ENCODE measurements at places on chromosomes 5 and 9.

- DNase-seq, result no peak
Measured at GRCh38 chr9:24382566-24382965, 163.1 kb downstream of the IZUMO3 start.

DNA sequence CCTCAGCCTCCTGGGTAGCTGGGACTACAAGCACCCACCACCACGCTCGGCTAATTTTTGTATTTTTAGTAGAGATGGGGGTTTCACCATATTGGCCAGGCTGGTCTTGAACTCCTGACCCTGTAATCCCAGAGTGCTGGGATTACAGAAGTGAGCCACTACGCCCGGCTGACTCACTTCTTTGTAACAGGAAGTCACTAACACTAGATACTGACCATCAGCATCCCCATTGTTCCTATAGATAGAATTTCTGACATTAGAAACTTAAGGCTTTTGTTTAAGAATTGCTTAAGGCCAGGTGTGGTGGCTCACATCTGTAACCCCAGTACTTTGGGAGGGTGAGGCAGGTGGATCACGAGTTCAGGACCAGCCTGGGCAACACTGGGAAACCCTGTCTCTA, 42.2 kb downstream of the LEAP2 start:
- DNase-seq, result peak; percentile 53

DNA sequence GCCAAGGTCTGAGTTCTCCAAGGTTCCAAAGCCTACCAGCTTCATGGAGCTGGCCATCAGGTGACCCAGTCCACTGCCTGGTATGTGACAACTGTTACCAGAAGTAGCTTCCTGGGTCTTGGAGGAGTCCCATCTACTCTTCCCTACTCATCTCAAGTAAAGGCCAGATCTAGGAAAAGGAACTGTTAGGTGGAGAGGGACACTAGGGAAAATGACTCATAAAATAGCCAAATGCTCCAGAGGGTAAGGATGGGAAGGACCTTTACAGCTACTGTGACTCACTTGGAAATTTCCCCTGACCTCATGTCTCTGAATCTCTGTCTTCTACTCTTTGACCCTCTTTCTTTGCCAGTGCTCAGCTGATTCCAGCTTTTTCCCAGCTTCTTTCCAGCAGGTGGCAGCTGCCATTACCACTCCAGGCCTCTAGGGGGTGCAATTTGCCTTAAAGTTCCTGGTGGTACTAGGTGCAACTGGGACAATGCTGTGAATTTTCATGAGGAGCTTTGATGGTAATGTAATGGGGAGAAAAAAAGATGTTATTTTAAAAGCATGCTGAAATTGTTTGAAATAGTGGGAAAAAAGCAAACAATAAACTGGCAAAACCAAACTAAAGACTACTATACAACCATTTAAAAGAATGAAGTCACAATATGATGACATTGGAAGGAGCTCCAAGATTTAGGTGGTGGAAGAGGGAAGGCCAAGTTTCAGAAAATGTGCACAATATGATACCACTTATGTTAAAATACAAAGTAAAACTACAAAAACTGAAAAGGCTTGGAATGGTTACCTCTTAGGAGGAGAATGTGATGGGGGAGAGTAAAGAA, 27.1 kb upstream of the MYORG start:
- peak; percentile 69 for DNase-seq

DNA sequence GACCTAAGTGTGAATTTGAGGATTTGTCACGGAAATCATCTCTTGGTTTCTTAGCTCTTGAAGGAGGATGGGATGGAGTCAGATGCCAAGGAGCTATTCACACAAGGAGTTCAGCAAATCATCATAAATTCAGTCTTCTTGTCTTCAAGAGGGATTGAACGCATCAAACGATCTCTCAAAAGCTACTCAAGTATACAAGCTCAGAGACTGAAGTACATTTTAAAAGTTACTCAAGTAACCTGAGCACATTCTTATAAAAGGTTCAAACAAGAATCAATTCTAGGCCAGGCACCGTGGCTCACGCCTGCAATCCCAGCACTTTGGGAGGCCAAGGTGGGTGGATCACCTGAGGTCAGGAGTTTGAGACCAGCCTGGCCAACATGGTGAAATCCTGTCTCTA, 21.1 kb upstream of the GOLPH3 start:
- DNase-seq, result no peak

DNA sequence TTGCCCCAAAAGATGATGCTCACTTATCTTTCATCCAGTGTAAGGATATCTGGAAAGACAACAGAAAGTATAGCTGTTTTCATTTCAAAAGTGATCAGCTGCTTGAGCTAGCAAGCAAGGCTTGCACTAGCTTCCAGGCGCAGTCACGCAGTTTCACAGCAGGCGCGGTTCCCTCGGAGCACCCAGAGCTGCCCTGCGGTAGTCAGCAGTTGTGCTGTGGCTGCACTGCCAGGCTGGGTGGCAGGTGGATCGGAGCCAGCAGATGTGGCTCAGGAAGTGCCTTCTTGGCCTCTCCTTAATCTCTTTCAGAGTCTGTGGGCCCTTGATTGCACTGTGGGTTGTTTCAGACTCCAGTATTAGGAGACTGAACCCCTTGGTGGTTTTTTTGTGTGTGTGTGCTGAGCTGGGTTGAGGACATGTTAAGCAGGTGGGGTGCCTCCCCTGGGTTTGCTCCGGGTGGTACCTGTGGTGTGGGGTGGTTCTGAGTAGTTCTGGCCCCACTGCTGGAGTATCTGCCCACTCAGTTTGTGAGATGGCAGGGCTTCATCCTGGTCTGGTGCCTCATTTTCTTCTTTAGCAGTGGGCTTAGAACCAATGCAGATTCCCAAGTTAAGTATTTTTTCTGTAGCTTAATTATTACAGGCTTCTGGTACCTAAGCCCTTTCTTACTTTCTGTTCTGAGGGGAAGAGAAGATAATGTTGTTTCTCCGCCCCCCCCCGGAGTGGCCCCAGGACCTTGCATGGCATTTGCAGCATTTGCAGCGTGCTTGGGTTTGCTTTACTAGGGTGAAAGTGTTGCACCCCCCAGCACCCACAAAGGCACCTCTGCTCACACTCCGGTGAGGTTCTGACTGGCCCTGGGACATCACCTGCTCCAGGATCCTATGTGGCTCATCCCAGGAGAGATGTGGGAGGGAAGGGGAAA, 16.4 kb downstream of the TENT4A start:
- DNase-seq, result no peak

- no peak for DNase-seq
Measured at GRCh38 chr9:106583751-106584150, 279.2 kb upstream of the ZNF462 start.

- no peak for DNase-seq
Measured at GRCh38 chr5:91407204-91407603, 24.1 kb upstream of the ARRDC3 start.

GRCh38 chr9:124322618-124323432, 65.1 kb downstream of the NEK6 start:
- DNase-seq, result peak; percentile 43

GRCh38 chr5:117494188-117494587, 919.6 kb upstream of the SEMA6A start:
- DNase-seq, result no peak

DNA sequence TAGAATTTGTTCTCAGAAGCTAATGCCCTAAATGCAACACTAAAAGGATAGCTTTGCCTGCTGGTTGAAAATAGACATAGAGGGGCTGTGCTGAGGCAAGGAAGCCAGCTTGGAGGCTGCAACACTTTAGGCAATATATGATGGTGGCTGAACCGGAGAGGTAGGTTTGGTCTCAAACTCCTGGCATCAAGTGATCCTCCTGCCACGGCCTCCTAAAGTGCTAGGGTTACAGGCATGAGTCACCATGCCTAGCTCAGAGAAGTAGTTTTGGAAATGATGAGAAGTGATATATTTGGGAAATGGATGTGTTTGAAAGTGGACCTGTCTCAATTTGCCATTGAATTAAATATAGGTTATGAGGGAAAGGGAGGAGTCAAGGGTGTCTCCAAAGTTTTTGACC, 10.0 kb downstream of the DUSP1 start:
- no peak for DNase-seq

GRCh38 chr5:179187229-179187678, 127.1 kb downstream of the ZNF354C start:
- DNase-seq, result no peak

DNA sequence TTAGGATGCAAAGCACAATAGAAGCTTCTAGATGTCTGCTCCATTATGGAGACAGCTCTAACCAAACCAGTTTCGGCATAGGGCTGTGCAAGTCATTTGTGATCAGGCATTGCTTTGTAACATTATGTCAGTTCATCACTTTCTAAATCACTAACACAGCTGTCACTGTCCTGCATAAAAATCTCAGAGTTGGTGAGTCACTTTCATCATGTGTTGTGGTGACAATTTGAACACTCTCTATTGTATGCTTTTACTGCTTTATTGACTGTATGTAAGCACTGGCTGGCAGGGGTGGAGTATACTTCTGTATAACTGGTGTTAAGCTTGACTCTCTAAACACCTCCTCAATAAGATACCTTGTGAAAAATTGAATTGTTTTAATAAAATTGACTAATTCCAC, 77.9 kb downstream of the SLCO4C1 start:
- no peak for DNase-seq

DNA sequence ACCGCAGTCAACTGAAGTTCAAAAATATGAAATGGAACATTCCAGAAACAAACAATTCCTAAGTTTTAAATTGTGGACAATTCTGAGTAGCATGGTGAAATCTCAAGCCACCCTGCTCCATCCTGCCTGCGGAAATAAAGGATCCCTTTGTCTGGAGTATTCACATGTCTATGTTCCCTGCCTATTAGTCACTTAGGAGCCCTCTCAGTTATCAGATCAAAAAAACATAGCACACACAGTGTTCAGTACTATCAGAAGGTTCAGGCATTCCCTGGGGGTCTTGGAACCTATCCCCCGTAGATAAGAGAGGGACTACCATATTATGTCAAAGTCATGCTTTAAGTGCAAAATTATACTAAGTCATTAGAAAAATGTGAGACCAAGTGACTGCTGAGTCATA, 300.8 kb downstream of the SEMA5A start:
- DNase-seq, result no peak

- no peak for DNase-seq
Measured at GRCh38 chr9:130487500-130487899, 42.7 kb downstream of the ASS1 start.

- DNase-seq, result no peak
Measured at GRCh38 chr5:2741956-2742355, 9.5 kb downstream of the IRX2 start.

DNA sequence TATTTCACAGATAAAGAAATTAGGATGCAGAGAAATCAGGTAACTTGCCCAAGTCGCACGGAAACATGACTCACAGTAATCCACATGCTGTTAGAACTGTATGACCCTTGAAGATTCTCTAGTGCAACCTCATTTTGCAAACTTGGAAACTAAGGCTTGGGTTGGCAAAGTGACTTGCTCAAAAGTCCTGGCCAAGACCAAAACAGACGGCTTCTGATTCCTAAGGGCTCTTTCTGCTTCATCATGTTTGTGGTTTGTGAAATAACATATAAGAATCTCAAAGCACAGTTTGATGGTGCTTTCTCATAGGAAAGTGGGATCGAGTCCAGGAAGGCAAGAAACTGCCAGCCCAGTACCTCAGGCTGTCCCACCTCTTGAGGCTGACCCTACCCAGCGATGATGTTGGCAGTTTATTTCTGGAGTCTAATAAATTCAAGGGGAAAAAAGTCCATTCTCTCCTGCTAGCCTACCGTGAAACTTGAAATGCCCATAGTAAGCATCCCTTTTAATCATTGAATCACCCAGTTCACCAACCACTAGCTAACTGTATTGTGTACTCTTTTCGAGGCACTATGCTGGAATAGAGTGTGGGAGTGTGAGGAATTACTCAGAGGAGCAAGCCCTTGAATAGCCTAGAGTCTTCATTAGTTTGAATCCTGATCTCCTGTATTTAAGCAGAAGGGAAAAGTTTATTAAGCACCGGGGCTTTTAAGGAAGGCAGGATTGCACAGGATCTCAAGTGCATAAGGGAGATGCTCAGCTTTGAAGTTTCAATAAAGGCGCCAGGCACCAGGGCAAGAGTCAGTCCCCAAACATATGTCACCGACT, 14.1 kb downstream of the CAPSL start:
- no peak for DNase-seq

DNA sequence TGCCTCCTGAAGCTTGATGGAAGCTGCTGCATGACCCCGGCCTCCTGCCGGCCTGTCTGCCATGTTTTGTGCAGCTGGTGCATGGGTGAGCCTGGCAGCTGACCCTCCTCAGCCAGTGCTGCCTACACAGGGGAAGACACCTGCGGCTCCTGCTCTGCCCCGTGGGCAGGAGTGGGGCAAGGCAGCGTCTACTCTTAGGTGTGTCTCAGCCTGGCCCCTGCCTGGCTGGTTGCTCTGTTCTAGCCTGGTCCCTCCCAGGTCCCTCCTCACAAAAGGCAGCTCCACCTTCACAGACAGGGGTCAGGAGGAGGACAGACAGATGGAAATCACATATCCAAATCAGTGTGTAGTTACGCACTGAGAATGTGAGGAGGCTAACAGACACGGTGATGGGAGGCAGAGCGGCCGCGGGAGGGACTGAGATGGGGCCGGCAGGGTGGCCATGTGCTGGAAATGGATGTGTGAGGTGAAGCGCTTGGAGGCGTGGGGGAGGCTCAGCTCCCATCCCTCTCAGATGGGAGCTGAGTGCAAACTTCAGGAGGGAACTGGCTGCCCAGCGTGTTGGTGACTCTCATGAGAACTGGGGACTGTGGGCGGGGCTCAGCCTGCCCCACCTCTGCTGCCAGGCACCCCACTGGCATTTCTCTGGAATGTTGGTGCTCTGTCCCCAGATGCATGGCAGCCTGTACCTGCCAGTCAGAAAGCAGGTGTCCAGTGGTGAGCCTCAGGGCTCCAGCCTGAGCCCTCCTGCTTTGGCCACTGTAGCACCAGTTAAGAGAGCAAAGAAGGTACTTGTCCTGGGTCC, 43.4 kb downstream of the PPARGC1B start:
- no peak for DNase-seq

GRCh38 chr5:139474890-139475791, 4.3 kb downstream of the SMIM33 start:
- DNase-seq, result peak; percentile 42

DNA sequence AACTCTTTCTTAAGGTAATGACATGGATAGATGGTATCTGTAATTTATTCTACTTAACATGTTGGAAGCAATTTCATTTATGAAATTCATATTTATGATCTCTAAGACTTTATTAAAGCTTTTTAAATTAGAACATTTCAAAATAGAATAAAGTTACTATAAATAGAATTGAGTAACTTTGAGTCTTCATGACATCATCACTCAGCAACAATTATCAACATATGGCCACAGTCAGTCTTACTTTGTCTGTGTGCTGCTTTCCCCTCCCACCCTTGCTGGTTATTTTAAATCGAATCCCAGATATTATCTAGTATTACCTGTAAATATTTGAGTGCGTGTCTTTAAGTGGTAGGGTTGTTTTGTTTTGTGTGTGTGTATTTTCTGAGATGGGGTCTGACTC, 65.2 kb downstream of the IPO11 start:
- no peak for DNase-seq

DNA sequence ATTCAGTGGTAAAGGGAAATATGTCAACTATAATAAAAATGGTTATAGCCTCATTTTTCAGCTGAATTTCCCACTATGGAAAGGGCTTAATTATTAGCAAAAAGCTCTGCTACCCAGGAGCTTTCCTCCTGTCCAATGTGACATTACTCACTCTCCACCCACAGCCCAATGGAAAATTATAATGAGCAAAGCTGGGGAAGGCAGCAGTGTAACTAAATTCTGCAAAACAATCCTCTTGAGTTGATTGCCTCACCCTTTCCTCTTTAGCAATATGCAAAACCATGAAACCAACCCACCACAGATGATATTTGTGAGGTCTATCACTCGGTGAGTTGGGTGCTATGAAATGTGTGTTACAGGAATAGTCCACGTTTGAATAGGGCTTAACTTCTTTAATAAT, 14.0 kb upstream of the PLPPR1 start:
- DNase-seq, result no peak

GRCh38 chr5:153799466-153799865, 239.2 kb downstream of the FAM114A2 start:
- DNase-seq, result no peak
